SK-N-MC (cell line): ENCODE measurements at places on chromosomes 7 and 10.

GRCh38 chr10:63055705-63056104 lies 77.4 kb upstream of the NRBF2 start:
- no peak for DNase-seq

DNA sequence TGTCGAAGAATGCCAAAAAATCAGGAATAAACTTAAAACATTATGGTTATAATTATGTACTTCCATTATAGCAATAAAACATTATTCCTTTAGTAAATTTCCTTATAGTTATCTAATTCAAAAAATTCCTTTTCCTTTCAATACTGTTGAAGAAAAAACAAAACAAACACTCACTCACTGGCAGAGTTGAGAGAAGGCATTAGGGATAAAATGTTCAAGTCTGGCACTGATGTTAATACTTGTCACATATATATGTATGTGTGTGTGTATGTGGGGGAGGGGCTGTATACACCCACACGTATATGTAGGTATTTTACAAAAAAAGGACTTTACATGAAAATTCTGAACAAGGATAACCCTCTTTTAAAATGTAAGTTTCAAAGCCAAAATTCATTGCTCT lies 150.2 kb upstream of the MEOX2 start:
- no peak for DNase-seq

DNA sequence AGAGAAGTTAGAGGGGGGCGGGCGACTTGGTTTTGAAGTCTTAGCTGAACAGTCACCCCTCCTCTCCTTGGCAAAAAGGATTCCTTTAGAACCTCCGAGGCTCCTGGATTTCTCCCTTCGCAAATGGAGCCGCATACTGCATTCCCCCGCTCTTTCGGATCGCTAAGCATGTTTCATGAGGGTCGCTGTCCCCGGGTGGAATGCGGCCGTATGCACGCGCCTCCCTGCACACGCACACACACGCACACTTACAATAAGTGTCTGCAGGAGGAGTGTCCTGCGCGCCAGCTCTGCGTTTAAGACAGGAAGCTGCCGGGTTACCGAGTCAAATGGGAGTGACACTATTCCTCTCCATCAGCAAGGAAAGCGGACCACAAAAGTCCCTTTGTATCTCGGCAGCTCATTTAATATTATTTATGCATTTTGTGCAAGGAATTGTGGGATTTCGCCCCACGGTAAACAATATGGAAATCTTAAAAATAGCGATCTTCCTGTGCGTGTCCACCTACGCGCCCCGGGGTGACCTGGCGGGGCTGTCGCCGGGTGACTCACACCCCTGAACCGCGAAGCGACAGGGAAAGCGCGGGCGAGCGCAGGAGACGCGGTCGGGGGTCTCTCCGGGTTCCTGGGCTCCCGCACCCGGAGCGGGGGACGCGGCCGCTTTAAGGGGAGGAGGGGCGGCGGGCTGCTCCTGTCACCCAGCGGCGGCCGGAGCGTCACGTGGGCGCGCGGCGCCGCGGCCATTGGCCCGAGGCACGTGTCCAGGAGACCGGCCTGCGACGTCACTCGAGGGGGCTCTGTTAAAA lies 988 bp upstream of the EN2 start:
- DNase-seq: no peak

DNA sequence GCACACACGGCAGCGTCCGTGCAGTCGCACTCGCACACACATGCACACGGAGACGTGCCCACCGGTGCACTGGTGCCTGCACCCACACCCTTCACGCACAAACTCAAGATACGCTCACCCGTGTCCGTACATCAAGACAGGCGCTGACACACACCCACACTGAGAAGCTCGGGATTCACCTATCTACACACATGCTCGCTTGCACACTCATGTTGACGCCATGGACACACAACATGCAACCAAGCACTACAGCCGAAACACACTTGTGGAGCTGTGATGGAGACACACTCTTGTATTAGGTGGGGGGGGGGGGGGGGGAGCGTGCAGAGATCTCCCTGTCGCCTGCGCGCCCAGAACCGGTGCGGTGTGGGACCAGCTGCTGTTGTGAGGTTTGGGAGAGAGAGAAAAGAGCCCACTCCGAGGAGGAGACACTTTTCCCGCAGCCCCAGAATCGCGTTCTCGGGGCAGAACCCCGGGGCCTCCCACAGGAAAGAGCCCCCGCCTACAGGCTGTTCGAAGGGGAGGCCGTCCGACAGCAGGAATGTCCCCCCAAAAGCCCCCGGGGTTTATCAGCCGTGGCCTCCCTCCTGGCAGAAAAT lies 605 bp upstream of the NFKB2 start:
- no peak for DNase-seq

GRCh38 chr10:80700252-80700651 lies 162.6 kb downstream of the SH2D4B start:
- no peak for DNase-seq

DNA sequence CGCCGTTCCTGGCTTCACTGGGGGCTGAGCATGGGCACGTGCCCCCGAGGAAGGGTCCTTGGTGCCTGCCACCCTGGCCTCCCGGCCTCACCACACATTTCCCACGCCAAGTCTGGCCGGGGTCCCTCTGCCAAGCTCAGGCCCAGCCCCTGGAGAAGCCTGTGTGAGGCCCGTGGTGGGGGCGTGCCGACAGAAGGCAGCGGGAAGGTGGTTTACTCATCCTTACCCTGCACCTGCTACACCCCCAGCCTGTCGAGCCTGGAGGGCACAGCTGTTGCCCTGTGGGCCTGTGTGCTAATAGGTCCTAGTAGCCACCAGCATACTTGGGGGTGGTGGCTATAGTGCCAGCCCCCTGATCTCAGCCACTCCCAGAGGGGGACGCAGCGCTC lies 46.7 kb downstream of the NKX6-2 start:
- no peak for DNase-seq

DNA sequence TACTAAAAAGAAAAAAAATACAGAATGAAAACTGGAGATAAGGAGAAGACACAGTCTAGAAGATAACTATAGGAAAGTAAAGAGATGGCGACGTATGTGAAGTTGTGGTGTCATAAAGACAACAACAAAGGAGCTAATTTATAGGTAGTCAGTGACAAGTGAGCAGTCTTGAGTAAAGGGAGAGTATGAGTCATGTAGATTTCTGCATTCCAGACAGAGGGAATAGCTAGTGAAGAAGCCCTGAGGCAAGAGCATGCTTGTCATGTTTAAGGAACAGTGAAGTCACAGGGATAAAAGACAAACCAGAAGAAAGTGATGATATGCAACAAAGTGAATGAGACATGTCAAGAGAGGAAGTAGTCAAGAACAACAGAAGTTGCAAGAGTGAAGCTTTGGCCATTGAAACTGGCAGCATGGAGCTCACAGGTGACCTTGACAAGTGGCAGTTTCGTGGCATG lies 2.3 kb upstream of the MIOS start:
- no peak for DNase-seq

GRCh38 chr7:1654738-1655475 lies 15.2 kb upstream of the ELFN1 start:
- no peak for DNase-seq

DNA sequence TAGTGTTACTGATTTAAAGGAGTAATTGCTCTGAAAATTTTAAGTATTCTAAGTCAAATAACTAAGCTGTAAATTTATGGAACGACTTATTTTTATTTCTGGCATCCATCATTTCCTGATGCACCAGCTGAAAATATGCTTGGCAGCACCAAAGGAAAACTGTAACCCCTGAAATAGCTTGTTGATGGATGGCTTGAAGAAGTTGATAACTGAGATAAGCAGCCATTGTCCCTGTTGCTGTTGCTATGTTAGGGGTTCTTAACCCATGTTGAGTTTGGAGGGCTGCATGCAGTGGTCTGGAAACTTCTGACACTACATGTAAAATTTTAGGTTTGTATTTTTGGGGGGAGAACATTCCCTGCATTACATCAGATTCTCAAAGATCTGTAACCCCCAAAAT lies 30.6 kb downstream of the RPA3 start:
- no peak for DNase-seq

GRCh38 chr10:35465673-35466072 lies 129.4 kb downstream of the CCNY start:
- no peak for DNase-seq

- no peak for DNase-seq
Observed at GRCh38 chr10:78321000-78321399, 287.3 kb downstream of the RPS24 start.

GRCh38 chr10:18229826-18230225 lies 89.6 kb downstream of the CACNB2 start:
- no peak for DNase-seq

- peak; percentile 26 for DNase-seq
Observed at GRCh38 chr7:144670218-144670617, 165.6 kb downstream of the TPK1 start.

DNA sequence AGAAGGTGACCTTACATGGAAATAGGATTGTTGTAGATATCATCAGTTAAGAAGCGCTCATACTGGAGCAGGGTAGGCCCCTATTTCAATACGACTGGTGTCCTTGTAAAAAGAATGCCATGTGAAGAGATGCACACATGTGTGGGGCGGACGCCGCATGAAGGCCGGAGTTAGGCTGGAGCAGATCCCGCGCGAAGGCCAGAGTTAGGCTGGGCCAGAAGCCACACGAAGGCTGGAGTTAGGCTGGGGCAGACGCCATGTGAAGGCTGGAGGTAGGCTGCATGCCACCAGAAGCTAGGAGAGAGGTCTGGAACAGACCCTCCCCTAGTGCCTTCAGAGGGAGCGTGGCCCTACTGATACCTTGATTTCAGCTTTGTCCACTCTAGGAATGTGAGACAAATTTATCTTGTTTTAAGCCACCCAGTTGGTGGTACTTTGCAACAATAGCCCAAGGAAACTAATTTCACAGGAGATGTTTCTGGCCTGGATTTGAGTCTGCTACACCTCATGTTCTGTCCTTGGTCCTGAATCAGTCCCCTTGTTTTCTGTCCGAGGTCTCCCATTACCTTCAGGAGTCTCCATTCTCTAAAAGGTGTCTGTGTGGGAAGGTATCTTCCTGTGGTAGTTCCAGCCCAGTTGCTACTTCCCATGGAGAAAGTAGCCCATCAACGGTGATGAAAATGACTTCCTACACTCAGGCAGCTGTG lies 585.8 kb downstream of the LRMDA start:
- DNase-seq: no peak

DNA sequence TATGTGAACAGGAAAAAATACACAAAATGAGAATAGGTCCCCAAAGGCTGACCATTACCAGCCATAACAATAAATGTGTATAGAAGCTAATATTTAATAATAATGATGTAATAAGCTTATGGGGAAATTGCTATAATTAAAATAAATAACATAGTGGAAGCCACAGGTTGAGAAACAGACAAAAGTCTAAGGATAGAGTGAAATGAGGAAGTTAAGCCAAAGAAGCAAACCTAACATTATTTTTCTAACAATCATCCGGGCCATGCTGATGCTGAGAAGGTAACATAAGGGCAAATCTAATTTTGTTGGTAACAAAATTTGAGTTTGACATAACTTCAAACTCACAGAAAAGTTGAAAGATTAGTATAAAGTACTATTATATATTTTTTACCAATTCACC lies 115.9 kb downstream of the MICU1 start:
- no peak for DNase-seq

DNA sequence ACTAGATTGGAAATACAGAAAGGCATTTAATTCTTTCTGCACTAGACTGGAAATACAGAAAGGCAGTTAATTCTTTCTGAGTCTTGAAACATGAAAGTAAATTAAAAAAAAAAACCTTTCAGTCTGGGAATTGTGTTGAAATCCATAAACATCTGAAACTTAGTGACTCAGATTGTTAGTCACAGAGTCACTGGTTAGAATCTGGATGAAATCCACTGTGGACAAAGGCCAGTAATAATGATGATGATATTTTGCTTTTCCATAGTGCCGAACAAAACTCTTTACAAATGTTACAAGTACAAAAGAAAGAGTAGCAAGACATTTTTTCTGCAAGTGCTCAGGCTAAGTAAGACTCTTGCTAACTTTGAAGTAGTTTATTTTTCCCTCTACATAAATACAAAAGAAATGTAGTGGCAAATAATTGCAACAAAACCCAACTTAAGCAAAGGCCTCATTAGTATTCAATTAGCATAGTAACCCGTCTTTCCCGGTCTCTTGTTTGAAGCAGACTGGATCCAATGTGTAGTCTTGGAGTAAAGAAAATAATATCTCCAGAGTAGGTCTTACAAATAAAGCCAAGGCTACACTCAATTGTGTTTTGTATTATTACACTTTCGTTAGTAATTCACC lies 5.8 kb upstream of the PRTFDC1 start:
- DNase-seq: no peak

- no peak for DNase-seq
Observed at GRCh38 chr10:79561257-79561656, 1.1 kb upstream of the SFTPA2 start.

GRCh38 chr7:154892459-154892858 lies 110.5 kb downstream of the PAXIP1 start:
- DNase-seq: no peak

- no peak for DNase-seq
Observed at GRCh38 chr7:132113536-132114371, 462.5 kb downstream of the PLXNA4 start.

- DNase-seq: no peak
Observed at GRCh38 chr7:135420786-135421185, 89.1 kb downstream of the CNOT4 start.

GRCh38 chr10:68096913-68097516 lies 12.3 kb upstream of the MYPN start:
- DNase-seq: no peak

GRCh38 chr10:11163780-11164550 lies 146.3 kb downstream of the CELF2 start:
- no peak for DNase-seq

DNA sequence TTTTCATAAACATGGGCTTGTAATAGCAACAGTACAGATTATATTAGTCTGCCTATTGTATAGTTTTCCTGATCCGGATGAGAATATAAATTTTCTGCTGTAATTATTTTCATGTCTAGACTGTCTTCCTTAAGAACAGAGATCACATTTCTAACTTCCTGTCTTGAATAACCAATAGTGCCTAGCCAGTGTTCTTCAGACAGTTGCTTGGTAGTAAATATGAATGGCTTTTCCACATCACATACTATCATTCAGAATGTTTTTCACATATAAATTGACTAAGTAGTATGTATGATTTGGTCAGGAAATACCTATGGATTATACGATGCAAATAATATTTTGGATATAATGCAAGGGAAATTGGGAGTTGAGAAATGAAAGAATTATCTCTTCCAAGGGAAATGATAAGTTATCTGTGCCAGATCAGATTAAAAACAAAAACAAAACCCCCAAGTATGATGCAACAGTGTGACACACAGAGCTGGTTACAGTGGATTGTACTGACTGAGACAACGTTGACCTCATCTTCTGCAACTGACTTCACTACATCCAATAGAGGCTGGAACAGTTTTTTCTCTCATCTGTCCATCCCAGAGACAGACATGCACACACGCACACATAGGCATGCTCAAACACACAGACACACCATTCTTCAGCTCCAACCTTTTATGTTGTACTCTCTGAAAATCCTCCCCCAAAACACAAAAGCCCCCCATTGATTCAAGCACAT lies 16.4 kb downstream of the ITGA8 start:
- DNase-seq: no peak
